ENCODE measurements at places on chromosomes 7 and 10.

DNA sequence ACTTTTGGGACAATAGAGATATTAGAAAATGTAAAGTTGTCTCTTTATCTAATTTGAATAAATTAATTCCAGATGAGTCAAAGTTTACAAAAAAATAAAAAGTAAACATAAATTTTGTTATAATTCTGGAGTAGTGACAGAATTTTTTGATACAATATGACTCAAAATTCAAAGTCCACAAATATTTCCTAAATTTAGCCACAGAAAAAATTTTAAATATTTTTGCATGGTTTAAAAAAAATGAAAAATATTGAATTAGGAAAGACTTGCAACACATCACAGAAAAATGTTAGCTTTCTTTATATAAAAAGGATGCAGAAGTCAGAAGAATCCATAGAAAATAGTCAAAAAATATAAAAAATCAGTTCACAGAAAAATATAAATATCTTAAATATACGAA lies 117.7 kb downstream of the ARHGAP21 start:
- no peak overlapping the region for H3K27ac ChIP-seq
- H3K36me3 ChIP-seq: peaks cover 4% of the 10 kb centered on the region
- no peaks in the 10 kb centered on the region for H3K27me3 ChIP-seq
- no peak overlapping the region for H3K4me3 ChIP-seq
- no peak for DNase-seq

DNA sequence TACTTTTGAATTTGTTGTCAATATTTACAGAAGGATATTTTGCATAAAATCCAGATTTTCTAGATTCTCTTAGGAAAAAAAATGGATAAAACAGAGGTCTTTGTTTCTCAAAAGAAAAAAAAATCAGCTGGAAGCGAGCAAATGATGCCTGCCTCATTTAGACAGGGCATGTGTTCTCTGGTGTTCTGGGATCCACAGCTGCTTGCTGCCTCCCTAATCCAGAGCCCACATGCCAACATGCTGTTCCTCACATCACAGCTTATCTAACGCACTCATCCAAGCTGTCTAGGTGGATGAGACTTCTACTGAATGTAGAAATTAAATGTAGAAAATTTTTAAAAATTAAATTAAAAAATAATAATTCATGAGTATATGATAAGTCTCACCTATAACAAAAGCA lies 630.1 kb downstream of the SORCS1 start:
- no peak overlapping the region for H3K4me3 ChIP-seq
- H3K36me3 ChIP-seq: no peaks in the 10 kb centered on the region
- no peak overlapping the region for H3K27ac ChIP-seq
- H3K4me1 ChIP-seq: no peaks in the 10 kb centered on the region
- no peak for DNase-seq
- no peaks in the 10 kb centered on the region for H3K27me3 ChIP-seq

DNA sequence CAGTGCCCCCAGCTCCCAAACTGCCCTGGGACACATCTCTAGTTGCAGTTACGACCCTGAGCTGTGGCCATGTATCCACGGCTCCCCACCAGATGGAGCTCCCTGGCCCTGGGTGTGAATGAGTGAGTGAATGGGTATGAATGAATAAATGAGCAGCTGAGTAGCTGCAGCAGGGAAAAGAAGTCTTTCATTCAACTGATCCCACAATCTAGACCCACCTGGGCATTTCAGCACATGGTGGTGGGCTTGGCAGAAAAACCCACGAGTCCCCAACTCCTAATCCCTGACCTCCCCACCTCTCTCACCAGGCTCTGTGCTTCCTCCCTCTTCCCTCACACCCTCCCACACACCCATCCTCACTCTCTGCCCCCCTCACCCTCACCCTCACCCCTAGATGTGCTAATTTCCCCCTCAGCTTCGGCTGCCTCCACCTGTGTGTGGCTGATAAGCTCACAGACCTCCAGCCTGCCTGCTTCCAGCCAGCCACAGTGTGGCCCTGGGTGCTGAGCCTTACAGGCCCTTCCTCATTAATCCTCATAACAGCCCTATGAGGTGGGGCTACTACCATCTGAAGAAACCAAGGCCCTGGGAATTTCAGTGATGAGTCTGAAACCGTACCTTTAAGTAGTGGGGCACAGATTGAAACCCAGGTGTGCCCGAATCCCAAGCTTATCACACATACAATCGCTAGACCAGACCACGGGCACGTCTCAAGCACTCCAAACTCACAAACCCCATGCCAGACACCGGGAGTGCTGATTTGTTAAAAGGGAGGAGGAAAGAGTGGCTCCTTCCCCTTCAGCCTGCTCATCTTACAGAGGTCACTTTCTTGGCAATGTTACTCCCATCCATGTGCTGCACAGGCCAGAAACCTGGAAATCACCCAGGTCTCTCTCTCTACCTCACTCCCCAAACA lies 2.2 kb upstream of the ATP6V1F start:
- H3K36me3 ChIP-seq: peaks cover 3% of the 10 kb centered on the region
- no peak overlapping the region for H3K4me3 ChIP-seq
- no peaks in the 10 kb centered on the region for H3K27me3 ChIP-seq
- peaks cover 5% of the 10 kb centered on the region for H3K4me1 ChIP-seq
- DNase-seq: no peak
- no peak overlapping the region for H3K27ac ChIP-seq

DNA sequence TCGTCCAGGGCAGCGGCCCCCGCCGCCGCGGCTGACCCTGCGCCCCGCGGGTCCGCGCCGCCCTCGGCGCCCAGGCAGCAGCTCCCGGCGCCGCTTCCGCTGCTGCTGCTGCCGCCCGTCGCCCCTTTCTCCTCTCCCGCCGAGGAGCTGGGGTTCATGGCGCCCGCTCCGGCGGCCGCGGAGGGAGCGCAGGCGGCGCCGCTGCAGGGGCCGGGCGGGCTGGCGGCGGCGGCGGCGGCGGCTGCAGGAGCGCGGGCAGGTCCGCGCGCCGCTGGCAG lies 286 bp downstream of the DGKI start:
- no peak for DNase-seq
- H3K4me1 ChIP-seq: no peaks in the 10 kb centered on the region
- no peak overlapping the region for H3K27ac ChIP-seq
- H3K4me3 ChIP-seq: no peak overlapping the region
- peaks cover 70% of the 10 kb centered on the region for H3K27me3 ChIP-seq
- no peaks in the 10 kb centered on the region for H3K36me3 ChIP-seq

DNA sequence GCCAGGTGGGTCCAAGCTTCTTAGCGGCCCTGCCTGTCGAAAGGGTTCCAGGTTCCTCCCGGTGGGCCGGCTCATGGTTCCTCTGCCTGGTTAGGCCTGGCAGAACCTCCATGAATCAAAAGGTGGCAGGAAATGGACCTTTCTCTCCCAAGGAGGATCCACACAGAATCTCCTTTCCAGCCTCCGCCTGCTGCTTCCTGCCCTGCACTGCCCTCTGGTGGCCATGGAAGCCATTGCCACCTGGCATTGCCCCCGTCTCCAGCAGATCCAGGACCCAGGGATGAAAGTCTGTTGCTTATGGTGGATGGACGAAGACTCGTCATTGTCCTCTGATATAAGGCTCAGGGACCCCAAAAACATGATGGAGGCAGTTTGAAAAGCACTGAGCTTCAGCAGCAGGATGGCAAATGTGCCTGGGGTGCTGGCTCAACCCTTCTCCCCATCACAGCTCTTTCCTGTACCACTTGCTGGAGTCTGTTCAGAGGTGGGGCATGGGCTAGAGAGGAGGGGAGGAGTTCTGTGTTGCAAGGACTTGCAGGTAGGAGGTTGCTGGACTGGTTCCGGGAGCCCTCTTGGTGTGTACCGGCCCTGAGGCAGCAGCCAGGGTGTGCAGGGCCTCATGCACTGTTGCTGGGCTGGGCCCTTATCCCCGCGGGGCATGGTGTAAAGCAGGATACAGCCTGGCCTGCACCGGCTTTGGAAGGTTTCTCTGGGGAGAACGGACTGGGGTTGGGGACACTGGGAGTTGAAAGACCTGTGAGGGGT lies 11.3 kb upstream of the INMT start:
- H3K36me3 ChIP-seq: no peaks in the 10 kb centered on the region
- H3K27ac ChIP-seq: no peak overlapping the region
- peaks cover 18% of the 10 kb centered on the region for H3K27me3 ChIP-seq
- no peaks in the 10 kb centered on the region for H3K4me1 ChIP-seq
- no peak overlapping the region for H3K4me3 ChIP-seq

DNA sequence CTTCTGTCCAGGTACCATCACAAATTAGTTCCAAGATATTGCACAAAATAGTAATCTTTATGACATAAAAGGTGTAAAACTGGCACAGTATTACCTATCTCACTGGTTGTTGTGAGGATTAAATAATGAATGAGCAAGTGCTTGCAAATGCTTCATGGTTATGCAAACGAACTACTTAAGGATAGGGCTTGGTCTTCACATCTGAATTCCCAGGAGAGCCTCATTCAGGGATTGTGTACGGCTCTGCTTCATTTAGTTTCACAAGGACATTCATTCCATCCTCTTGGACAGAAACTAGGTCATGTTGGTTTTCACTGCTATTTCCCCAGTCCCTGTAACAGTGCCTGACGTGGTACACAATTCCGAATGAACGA lies 12.1 kb downstream of the ABCA13 start:
- H3K36me3 ChIP-seq: no peaks in the 10 kb centered on the region
- no peak overlapping the region for H3K4me3 ChIP-seq
- DNase-seq: no peak
- H3K4me1 ChIP-seq: peaks cover 37% of the 10 kb centered on the region
- H3K27me3 ChIP-seq: no peaks in the 10 kb centered on the region

GRCh38 chr10:18303851-18304801 lies 163.9 kb downstream of the CACNB2 start:
- no peak overlapping the region for H3K4me3 ChIP-seq
- no peak overlapping the region for H3K27ac ChIP-seq

DNA sequence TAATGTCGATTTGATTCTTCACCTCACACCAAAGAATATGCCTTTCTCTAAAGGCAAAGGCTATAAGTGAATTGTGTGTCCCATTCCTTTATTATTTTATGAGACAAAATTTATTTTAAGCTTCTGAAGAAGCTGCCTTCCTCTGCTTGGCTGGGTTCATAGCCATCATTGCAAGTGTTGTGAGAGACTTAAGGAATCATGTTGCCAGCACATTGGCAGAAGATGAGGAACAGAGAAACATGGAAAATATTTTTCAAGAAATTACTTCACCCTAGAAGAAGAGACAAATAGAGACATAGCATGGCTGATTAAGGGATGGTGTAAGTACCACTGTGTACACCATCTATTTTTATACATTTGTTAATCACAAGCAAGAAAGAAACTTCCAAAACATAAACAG lies 230.1 kb upstream of the SEMA3E start:
- H3K4me1 ChIP-seq: no peaks in the 10 kb centered on the region
- no peak overlapping the region for H3K4me3 ChIP-seq
- DNase-seq: no peak
- H3K27me3 ChIP-seq: no peaks in the 10 kb centered on the region
- H3K36me3 ChIP-seq: no peaks in the 10 kb centered on the region
- no peak overlapping the region for H3K27ac ChIP-seq

- H3K4me3 ChIP-seq: no peak overlapping the region
- no peaks in the 10 kb centered on the region for H3K36me3 ChIP-seq
- peak; percentile 79 for DNase-seq
These were observed 198.3 kb downstream of the RPS24 start for GRCh38 chr10:78231939-78232338.

DNA sequence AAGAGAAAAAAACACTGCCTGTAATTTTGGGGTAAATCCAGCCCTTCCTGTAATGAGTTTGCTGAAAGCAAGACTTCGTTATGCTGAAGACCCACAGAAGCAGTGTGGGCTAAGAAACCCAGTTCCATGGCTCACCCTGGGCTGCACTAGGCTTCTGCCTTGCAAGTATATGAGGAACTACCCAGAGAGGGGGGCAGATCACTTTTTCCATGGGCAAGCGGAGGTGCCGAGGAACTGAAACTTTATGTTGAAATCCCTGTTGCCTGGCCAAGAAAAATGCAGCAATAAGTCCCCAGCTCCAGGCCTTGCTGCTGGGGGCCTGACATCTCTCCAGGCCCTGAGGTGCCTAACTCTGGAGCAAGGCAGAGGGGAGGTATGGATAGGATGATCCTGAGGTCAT lies 8.5 kb downstream of the RASSF4 start:
- H3K4me3 ChIP-seq: no peak overlapping the region
- no peaks in the 10 kb centered on the region for H3K27me3 ChIP-seq

DNA sequence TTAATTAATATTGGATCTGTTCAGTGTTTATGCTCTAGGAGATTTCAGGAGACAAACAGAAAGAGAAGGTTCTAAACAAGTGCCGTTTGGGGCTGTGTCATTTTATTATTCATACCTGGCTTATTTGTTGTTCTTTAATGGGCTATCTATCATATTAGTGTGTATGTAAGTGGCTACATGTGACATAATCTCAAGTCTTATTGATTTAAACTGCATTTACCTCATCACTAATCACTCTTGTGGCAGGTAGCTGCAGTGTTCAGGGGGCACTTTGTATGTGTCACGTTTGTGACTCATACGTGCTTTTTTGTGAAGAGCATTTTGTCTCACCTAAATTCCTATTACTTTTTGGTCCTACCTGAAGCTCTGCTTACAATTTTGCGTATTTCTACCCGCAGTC lies 95.4 kb downstream of the EXOC4 start:
- no peak for DNase-seq
- peaks cover 6% of the 10 kb centered on the region for H3K36me3 ChIP-seq
- no peaks in the 10 kb centered on the region for H3K4me1 ChIP-seq
- no peak overlapping the region for H3K4me3 ChIP-seq
- H3K27me3 ChIP-seq: no peaks in the 10 kb centered on the region

GRCh38 chr10:46028584-46029460 lies 1.6 kb downstream of the NCOA4 start:
- peaks cover 13% of the 10 kb centered on the region for H3K4me1 ChIP-seq
- H3K36me3 ChIP-seq: no peaks in the 10 kb centered on the region
- H3K27ac ChIP-seq: no peak overlapping the region
- DNase-seq: peak; percentile 74
- peak overlapping the region; percentile 96 for H3K4me3 ChIP-seq

- H3K4me1 ChIP-seq: no peaks in the 10 kb centered on the region
- DNase-seq: no peak
- no peak overlapping the region for H3K4me3 ChIP-seq
- H3K27me3 ChIP-seq: no peaks in the 10 kb centered on the region
- no peaks in the 10 kb centered on the region for H3K36me3 ChIP-seq
- no peak overlapping the region for H3K27ac ChIP-seq
These were observed 294.8 kb downstream of the GRID1 start for GRCh38 chr10:86071758-86072157.

GRCh38 chr10:117745301-117745700 lies 202.8 kb downstream of the EMX2 start:
- no peaks in the 10 kb centered on the region for H3K4me1 ChIP-seq
- DNase-seq: no peak
- no peak overlapping the region for H3K4me3 ChIP-seq
- H3K36me3 ChIP-seq: no peaks in the 10 kb centered on the region
- no peak overlapping the region for H3K27ac ChIP-seq

GRCh38 chr7:128911423-128912031 lies 1.0 kb upstream of the KCP start:
- H3K4me3 ChIP-seq: no peak overlapping the region
- DNase-seq: no peak
- no peaks in the 10 kb centered on the region for H3K4me1 ChIP-seq
